ENCODE measurements at places on chromosomes 3 and 15. TPM values are rescaled to one million over a fixed set of nuclear protein-coding genes. Genes with fewer than 3 reads are reported as not detected.

FANCD2 gene
- total RNA-seq, result 21.5 TPM

ZNF860 gene
- 1.1 TPM for total RNA-seq

CAND2 gene
- 4.3 TPM for total RNA-seq

XYLB gene
- 3.4 TPM for total RNA-seq

CD86 gene
- 0.83 TPM for total RNA-seq

DPPA2 gene
- not detected for total RNA-seq

MINDY4B gene
- total RNA-seq, result not detected

DNA sequence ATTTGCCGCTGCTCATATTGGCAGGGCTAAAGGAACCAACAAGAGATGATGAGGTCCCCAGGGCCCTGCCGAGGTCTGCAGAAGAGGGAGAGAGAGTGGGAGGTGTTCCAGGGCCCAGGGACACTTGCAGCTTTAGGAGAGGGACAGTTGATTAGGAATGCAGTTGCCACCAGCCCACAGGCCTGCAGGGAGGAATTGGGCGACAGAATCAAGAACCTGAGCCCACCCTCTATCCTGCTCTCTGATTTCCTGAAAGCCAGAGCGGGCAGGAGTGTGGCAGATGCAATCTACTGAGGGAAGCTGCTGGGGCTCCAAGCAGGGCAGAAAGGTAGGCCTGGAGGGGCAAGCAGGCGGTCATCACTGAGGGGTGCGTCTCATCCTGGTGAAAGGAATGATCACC lies 12.1 kb upstream of the PRR23E start:
- H3K4me1 ChIP-seq, result no peaks in the 10 kb centered on the region
- DNase-seq, result no peak
- H3K4me3 ChIP-seq, result no peak overlapping the region
- no peaks in the 10 kb centered on the region for H3K36me3 ChIP-seq

DNA sequence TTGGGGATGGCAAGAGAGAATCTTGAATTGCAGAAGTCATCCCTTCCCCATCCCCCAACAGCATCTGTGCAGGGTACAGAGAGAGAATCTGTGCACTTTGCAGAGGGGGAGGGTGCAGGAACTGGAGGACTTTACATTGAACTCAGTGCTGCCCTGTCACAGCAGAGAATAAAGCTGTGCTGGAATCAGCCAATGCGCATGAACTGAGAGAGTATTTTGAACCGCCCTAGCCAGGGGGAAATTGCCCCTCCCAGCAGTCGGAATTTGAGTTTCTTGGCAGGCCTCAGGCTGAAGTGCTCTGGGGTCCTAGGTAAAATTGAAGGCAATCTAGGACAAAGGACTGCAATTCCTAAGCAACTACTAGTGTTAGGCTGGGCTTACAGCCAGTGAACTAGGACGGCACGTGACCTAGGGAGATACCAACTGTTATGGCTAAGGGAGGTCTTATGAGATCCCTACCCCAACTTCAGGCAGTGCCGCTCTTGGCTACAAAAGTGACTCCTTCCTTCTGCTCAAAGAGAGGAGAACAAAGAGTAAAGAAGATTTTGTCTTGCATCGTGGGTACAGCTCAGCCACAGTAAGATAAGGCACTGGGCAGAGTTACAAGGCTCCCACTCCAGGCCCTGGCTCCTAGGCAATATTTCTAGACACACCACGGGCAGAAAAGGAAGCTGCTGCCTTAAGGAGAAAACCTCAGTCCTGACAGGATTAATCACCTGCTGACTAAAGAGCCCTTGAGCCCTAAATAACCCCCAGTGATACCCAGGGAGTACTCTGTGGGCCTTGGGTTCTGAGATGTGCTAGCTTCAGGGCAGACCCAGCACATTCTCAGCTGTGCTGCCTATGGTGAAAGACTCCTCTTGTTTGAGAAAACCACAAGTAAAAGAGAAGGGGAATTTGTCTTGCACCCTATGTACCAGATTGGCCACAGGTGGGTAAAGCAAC lies 300.5 kb upstream of the ALCAM start:
- no peak overlapping the region for H3K4me3 ChIP-seq
- H3K27me3 ChIP-seq, result no peaks in the 10 kb centered on the region
- no peak overlapping the region for H3K27ac ChIP-seq
- H3K4me1 ChIP-seq, result no peaks in the 10 kb centered on the region
- no peaks in the 10 kb centered on the region for H3K36me3 ChIP-seq

DNA sequence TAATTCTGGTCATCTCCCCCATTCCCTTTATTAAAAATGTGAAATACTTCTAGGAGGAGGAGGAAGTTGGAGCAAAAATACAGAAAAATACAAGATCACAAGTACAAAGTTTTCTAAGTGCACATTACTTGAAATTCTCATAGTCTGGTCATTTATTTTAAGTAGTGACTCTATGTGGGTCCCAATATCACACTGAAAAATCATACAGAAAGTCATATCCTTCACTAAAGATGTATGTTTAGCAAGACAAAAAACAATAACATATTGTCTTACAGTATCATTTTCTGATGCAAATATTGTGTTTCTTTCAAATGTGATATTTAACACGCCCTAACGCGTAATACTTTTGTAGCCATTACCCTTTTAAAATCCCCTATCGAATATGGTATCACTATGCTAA lies 2.5 kb downstream of the ALDH1A2 start:
- peak overlapping the region; percentile 73 for H3K27ac ChIP-seq
- H3K36me3 ChIP-seq, result no peaks in the 10 kb centered on the region
- H3K4me1 ChIP-seq, result peaks cover 9% of the 10 kb centered on the region

- no peak overlapping the region for H3K4me3 ChIP-seq
- no peak overlapping the region for H3K27ac ChIP-seq
- H3K36me3 ChIP-seq, result no peaks in the 10 kb centered on the region
- H3K27me3 ChIP-seq, result peaks cover 3% of the 10 kb centered on the region
- H3K4me1 ChIP-seq, result peaks cover 6% of the 10 kb centered on the region
Observed at GRCh38 chr3:195001961-195002861, 268.7 kb downstream of the XXYLT1 start.

GRCh38 chr15:98950248-98950647 lies 57.3 kb downstream of the PGPEP1L start:
- no peak overlapping the region for H3K4me3 ChIP-seq
- H3K27me3 ChIP-seq, result no peaks in the 10 kb centered on the region
- no peak for DNase-seq
- peaks cover 13% of the 10 kb centered on the region for H3K4me1 ChIP-seq
- H3K27ac ChIP-seq, result no peak overlapping the region

DNA sequence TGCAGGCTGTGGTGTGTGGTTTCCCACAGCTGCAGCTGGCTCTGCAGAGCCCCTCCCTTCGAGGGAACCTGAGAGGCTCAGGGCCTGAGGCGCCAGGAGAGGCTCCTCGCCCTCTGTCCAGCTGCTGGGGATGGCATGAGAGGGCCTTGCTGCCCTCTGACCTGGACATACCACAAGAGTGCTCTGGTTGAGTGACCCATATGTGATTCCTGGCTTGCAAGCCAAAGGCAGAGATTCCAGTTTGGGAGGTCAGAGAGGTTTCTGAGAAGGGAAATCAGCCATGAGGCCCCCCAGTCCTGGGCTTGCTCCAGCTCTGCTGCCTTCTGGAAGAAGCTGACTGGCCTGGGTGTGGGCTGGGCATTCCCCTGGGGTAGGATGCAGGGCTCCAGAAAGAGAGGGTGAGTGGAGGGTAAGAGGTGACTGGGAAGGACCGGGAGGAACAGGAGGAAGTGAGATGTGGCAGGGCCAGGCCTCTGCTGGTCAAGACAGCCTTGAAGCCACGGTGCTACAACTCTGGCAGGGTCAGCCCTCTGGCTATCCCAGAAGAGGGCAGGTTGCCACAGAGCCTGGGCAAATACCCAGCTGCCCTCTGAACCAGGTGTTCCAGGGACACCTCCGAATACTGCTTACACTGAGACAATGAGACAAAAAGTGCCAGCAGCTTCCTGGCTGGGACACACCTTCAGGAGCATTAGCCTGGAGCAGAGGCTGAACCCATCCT lies 16.0 kb upstream of the SRP14 start:
- H3K27me3 ChIP-seq, result no peaks in the 10 kb centered on the region
- peaks cover 2% of the 10 kb centered on the region for H3K36me3 ChIP-seq
- peaks cover 27% of the 10 kb centered on the region for H3K4me1 ChIP-seq

- H3K27me3 ChIP-seq, result no peaks in the 10 kb centered on the region
- no peaks in the 10 kb centered on the region for H3K36me3 ChIP-seq
- no peaks in the 10 kb centered on the region for H3K4me1 ChIP-seq
- no peak overlapping the region for H3K27ac ChIP-seq
- DNase-seq, result no peak
Observed at GRCh38 chr3:174777813-174778212, 81.3 kb upstream of the NAALADL2 start.

DNA sequence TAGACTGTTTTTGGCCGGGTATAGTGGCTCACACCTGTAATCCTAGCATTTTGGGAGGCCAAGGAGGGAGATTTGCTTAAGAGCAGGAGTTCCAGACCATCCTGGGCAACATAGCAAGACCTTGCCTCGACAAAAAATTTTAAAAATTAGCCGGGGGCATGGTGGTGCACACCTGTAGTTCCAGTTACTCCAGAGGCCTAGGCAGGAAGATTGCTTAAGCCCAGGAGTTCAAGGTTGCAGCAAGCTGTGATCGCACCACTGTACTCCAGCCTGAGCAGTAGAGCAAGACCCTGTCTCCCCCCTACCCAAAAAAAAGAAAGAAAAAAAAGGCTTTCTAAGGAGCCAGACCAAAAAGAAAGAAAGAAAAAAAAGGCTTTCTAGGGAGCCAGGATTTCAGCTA lies 36.7 kb downstream of the TMOD3 start:
- peaks cover 19% of the 10 kb centered on the region for H3K36me3 ChIP-seq
- no peaks in the 10 kb centered on the region for H3K27me3 ChIP-seq
- no peak for DNase-seq
- no peak overlapping the region for H3K27ac ChIP-seq
- peaks cover 27% of the 10 kb centered on the region for H3K4me1 ChIP-seq

- H3K4me3 ChIP-seq, result no peak overlapping the region
- DNase-seq, result no peak
- H3K27ac ChIP-seq, result no peak overlapping the region
- peaks cover 2% of the 10 kb centered on the region for H3K4me1 ChIP-seq
- no peaks in the 10 kb centered on the region for H3K27me3 ChIP-seq
Observed at GRCh38 chr3:189239616-189240015, 67.8 kb downstream of the TPRG1 start.

DNA sequence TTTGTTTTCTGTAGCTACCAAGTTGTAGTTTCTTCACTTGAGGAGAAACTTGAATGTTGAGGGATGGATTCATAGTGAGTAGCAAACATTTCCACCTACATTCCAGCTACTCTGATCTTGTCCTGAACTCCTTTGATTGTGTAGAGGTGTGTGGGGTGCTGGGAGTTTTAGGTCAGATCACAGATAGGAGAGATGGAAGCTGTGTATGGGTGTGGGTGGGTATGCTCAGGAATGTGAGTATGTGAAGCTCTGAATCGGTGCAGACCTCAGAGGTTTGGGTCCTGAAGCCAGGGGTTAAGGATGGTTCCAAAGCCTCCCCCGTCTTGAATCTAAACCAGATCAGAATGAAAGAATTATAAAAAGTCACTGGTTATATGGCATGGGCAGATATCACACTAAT lies 52.6 kb upstream of the VILL start:
- H3K4me3 ChIP-seq, result no peak overlapping the region
- no peak for DNase-seq
- H3K4me1 ChIP-seq, result no peaks in the 10 kb centered on the region
- H3K36me3 ChIP-seq, result no peaks in the 10 kb centered on the region
- peaks cover 6% of the 10 kb centered on the region for H3K27me3 ChIP-seq
- H3K27ac ChIP-seq, result no peak overlapping the region

- H3K36me3 ChIP-seq, result no peaks in the 10 kb centered on the region
- no peaks in the 10 kb centered on the region for H3K27me3 ChIP-seq
- no peak overlapping the region for H3K4me3 ChIP-seq
- H3K4me1 ChIP-seq, result peaks cover 44% of the 10 kb centered on the region
- DNase-seq, result no peak
Observed at GRCh38 chr15:92968926-92969651, 69.0 kb downstream of the CHD2 start.

- peaks cover 2% of the 10 kb centered on the region for H3K4me1 ChIP-seq
- H3K27ac ChIP-seq, result no peak overlapping the region
- H3K4me3 ChIP-seq, result no peak overlapping the region
Observed at GRCh38 chr3:168030577-168030976, 65.1 kb downstream of the GOLIM4 start.

DNA sequence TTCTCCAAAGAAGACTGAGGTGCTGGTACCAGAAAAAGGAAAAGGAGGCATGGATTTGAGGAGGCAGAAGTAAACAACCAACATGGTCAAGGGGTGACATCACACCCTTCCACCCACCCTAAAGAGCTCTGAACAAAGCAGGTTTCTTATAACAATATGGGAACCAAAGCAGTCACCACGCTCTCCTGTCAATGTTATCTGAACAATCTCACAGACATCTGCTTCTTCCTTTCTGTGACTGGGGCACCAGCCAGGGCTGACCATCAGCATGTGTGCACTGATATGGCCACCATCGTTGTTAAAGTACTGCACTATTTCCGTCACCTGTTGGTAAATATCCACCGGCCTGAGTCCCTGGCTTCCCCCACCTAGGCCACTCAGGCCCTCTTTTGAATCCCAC lies 252.9 kb downstream of the SHQ1 start:
- H3K4me3 ChIP-seq, result no peak overlapping the region
- H3K27ac ChIP-seq, result no peak overlapping the region

- peak overlapping the region; percentile 10 for H3K27ac ChIP-seq
- H3K4me3 ChIP-seq, result no peak overlapping the region
- peaks cover 56% of the 10 kb centered on the region for H3K36me3 ChIP-seq
- DNase-seq, result no peak
- no peaks in the 10 kb centered on the region for H3K27me3 ChIP-seq
Observed at GRCh38 chr3:154250291-154250690, 74.0 kb downstream of the DHX36 start.

GRCh38 chr15:64037966-64038365 lies 8.3 kb downstream of the DAPK2 start:
- no peaks in the 10 kb centered on the region for H3K4me1 ChIP-seq
- no peak overlapping the region for H3K4me3 ChIP-seq
- DNase-seq, result no peak
- H3K27me3 ChIP-seq, result no peaks in the 10 kb centered on the region
- no peak overlapping the region for H3K27ac ChIP-seq
- H3K36me3 ChIP-seq, result no peaks in the 10 kb centered on the region

DNA sequence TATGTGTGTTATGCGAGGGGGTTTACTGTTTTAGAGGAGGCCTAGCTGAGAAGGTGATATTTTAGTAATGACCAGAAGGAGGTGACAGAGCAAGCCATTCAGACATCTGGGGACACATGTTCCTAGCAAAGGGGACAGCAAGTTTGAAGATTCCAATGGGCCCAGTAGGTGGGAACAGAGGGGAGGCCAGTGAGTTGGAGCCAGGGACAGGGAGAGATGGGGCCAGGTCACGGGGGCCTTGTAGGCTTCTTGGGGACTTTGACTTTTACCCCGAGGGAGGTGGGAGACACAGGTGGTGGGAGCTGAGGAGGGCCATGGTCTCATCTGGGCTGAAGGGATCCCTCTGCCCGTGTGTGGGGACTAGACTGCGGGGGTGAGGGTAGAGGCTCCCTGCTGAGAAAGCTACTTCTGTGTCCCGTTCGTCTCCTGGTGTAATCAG lies 72.5 kb downstream of the MGLL start:
- no peaks in the 10 kb centered on the region for H3K27me3 ChIP-seq
- H3K36me3 ChIP-seq, result no peaks in the 10 kb centered on the region
- peaks cover 7% of the 10 kb centered on the region for H3K4me1 ChIP-seq
- DNase-seq, result no peak

All from naive thymus-derived CD8-positive, alpha-beta T cell (primary cell).